ENCODE measurements at places on chromosomes 4 and X.

DNA sequence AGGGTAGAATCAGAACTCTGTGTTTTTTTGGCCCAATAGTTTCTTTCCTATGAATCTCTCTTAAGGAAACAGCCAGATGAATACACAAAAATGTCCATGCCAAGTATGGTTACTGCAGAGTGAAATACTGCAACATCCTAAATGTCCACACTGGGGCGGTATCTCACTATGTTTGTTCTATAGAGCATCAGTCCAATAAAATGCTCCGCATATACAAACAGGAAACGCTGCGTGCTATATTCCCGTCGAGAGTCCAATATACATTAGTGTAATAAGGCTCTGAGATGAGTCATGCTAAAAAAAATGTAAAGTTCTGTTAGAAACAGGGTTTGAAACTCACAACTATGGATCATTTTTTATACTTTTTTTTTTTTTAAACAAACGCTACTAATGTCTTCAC is 72.9 kb upstream of the ENOX2 start:
- DNase-seq, result peak; percentile 22

DNA sequence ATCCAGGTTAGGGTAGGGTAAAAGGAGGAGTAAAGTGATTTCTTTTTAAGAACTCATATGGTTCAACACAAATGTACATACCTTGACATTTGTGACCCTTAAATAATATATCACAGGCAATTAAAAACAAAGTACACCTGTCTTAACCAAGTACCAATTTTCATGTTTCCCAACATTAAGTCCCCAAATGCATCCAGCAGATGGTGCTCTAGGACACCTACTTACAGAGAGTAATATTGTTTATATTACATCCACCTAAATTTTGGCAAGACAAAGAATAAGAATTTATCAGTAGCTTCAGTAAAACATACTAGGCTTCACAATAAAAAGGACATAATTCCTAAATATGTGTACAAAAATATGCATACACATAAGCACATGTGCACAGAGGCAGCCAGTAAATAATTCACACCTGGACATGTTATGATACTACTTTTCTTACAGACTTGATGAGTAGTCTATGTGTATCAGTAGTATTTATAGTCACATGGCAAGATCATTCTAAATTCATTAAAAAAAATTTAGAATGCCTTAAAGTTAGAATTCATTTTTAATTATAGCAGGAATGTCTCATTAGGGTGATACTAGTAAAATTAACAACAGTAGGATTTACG is 219.7 kb downstream of the DCLK2 start:
- peak; percentile 3 for DNase-seq

DNA sequence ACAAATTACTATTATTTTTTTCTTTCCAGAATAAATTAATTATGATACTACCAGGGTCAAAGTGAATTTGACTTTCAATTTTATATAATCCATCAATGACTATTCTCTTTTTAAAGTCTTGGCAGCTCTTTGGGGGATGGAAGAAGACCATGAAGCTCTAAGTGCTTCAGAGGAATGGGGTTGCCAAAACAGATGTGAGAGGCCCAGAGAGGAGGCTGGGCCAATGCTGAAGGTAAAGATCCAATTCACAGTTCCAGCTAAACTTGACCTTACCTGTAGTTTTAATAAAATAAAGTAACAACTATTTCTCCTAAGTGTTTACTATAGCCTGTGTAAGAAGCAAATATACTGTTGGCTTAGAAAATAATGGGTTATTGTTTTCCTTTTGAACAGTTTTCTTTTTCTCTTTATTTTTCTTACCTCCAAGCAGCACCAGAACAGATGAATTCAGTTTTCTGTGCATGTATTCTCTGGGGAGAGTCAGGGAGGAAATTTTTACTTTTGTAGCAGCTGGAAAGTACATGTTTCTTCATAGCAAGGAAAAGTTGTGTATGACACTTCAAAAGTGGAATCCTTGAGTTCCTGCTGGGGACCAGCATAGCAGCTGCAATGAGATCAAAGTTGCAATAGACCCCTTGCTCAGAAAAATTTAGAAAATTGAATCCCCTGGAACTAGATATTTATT is 104.9 kb downstream of the CEP44 start:
- no peak for DNase-seq

DNA sequence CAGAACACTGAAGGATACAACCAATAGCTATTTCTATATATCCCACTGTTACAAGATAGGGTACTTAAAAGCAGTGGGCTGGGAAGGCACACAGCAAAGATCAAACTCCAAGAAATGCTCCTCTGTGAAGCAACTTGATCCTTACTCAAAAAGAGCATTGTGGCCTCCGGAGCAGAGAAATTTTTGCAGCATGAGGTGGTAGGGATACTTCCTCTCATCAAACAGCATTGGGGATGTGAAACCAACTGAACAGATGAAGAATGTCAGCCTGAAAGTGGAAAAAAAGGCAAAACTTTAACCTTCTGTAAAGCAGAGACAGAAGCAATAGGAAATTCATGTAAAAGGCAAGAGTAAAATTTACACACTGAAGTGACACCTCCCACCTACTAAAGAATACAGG is 92.2 kb downstream of the HUWE1 start:
- DNase-seq, result no peak

DNA sequence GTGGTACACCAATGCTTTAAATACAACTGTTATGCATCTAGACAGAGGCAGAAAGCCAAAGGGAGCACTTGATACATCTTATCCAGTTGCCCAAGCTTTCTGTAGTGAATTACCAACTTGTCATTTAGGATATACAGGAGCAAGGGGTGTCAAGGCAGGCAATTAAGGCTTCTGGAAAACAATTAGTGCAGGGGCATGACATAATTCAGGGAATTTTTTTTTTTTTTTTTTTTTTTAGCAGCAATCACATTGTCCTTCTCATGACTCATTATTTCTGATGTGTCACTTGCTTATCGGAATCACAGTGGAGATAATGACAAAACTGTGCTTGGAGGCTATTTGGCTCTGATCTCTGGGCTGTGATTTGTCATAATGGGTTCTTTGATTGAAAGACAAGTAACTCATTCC is 259.5 kb downstream of the ARHGAP24 start:
- DNase-seq, result peak; percentile 49

DNA sequence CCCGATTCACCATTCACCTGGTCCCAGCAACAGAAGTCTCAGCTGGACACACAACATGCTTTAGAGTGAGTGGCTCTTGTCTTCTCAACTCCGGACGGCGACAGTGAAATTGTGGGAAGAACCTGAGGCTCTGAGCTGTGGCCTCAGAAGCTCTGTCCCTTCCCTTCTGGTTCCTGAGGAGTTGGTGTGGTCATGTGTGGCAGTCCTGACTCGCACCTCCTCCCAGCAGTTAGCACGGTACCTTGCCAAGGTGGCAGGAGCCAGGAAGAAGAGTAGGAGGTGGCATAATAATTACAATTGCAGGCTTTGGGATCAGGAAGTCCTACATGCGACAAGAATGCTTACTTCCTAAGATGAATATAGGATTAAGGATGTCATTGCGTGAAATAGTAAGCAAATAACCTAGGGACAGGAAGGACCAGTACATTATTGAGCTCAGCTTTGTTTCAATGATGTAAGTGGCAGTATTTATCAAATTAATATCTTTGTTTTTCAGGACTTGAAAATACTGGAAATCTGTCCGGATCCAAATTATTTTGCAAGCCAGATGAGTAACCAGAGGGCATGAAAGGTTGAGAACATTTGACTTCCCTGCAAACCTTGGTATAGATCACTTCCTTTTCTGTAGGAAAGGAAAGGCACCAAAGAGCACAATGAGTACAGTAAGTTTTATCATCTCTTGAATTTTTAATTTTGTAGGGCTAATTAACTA is 21.1 kb downstream of the RNF4 start:
- DNase-seq, result no peak

- no peak for DNase-seq
Observed at GRCh38 chr4:3174371-3175338, 74.3 kb upstream of the MSANTD1 start.

DNA sequence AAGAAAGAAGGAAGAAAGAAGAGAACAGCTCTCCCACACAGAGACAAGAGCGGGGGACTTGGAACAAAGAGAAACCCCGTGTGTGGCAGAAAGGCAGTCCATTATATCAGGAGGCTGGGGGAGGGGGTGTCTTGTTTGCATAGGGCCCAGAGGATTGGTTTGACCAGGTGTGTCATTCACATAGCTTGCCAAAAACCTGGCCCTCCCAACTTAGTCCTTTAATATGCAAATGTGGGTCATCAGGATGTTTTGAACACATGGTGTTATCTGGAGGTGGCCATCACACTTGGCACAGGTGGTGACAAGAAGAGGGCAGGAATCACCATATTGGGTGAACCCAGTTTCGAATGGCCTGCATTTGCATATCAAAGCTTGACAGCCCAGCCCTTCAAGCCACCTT is 111.7 kb downstream of the LINC00632 start:
- no peak for DNase-seq

- DNase-seq, result no peak
Observed at GRCh38 chr4:40240040-40240653, 43.3 kb downstream of the RHOH start.

DNA sequence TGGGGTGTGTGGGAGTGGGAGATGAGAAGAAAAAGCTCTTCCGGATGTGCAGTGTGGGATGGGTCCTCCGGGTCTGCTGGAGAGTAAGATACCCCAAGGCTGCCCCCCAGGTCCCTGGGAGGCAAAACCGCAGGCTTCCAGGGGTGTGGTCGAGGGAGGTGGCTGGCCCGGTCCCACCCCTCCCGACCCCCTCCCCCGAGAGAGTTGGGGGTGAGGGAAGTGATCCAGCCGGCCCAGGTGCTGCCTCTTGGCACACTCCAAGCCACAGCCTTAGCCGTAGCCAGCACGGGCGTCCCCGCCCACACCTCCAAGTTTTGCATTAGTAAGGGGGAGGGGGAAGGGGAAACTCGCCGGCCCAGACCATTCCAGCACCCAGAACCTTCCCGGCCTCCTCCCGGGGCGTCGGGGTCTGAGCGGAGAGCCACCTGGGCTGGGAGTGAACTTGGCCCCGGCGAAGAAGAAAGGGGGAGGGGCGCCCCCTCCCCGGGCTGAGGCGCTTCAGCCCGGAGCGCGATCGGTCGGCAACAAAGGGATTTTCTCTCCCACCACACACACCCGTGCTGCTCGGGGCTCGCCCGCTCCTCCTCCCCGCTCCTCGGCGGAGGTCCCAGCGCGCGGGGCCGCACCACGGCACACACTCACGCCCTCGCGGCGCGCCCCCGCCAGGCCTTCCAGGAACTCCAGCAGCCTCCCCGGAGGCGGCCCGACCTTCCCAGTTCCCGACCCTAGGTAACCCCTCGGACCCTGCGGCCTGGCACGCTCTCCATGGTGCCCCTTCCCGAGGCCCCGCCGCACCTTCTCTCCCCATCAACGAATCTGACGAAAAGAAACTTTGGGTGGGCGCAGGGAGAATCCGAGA is 14.4 kb downstream of the BCOR start:
- no peak for DNase-seq
